Left colon (tissue), 2 donors: ENCODE measurements at places on chromosomes 3 and 15. TPM values are rescaled to one million over a fixed set of nuclear protein-coding genes. Genes with fewer than 3 reads are reported as not detected.
A peak's percentile ranks its signal among the peaks of the same experiment; 100 is the strongest.

SERINC4 gene
- 0.12 TPM for total RNA-seq

PAK6 gene
- total RNA-seq = 3.2 TPM

TMEM266 gene
- not detected for total RNA-seq

EFCC1 gene
- 3.7 TPM for total RNA-seq

ADAMTS7 gene
- 0.92 TPM for total RNA-seq

DNA sequence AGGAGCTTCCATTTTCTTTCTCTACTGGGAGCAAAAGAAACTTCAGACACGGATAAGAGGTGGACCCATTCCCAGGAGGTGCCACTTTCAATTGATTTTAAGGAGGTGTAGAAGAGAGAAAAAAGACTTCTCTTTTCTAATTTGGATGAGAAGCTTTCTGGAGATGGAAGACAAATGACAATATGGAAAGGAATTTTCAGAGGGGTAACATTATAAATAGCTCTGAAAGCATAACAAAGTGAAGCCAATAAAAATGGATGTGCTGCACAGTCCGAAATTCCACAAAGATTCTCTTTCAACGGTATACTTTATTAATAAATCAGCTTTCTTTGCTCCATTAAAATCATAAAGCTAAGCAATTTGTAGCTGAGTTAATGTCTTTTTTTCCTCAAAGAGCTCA lies 607.2 kb upstream of the MDFIC2 start:
- no peak for DNase-seq

- DNase-seq = no peak
Measured at GRCh38 chr3:171176244-171176933, 149.9 kb upstream of the SLC2A2 start.

DNA sequence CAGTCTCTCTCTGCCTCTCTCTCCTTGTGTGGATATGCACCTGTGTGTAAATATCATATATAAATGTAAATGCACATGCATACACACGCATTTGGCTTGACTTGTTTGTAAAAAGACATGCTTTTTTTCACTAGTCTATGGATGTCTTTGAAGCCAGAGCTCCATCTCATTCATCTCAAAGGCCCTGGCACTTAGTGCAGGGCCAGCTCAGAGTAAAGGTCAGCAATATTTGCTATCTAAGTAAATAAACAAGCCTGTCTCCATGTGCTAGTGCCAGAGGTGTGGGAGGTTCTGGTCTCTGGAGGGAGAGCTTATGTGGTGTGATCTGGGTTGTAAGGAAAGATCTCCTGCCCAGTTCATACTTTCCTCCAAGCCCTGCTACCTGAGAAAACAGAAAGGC lies 5.6 kb downstream of the CLSTN2 start:
- DNase-seq = no peak

DNA sequence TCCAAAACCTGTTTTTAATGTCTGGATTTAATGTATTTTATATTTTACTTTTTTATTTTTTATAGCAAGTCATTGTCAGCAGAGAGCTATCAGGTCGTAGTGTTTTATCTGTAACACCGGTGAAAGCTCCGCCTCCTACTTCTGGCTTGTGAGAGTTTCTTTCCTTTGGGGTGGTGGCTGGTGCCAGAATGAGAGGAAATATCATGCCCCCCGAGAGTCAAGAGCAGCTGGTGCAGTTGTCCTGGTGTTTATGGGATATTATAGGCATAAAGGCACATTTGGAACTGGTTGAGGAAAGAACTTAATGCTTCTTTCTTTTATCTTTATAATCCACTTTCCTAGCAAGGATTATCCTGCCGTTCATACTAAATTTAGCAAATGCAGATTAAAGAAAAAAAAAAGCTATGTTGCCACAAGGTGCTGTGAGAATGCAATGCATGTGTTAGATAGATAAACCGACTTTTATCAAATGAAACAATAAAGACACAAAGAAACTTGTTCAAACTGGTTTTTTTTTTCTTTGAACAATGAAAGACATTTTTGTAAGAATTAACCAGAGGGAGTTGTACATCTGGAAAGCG lies 260.1 kb upstream of the PLSCR5 start:
- no peak for DNase-seq

GRCh38 chr15:101808201-101808600 lies 3.8 kb upstream of the OR4F15 start:
- no peak for DNase-seq

GRCh38 chr3:32700244-32700643 lies 15.3 kb downstream of the CNOT10 start:
- no peak for DNase-seq

GRCh38 chr15:90680371-90680935 lies 36.7 kb upstream of the BLM start:
- DNase-seq = no peak

DNA sequence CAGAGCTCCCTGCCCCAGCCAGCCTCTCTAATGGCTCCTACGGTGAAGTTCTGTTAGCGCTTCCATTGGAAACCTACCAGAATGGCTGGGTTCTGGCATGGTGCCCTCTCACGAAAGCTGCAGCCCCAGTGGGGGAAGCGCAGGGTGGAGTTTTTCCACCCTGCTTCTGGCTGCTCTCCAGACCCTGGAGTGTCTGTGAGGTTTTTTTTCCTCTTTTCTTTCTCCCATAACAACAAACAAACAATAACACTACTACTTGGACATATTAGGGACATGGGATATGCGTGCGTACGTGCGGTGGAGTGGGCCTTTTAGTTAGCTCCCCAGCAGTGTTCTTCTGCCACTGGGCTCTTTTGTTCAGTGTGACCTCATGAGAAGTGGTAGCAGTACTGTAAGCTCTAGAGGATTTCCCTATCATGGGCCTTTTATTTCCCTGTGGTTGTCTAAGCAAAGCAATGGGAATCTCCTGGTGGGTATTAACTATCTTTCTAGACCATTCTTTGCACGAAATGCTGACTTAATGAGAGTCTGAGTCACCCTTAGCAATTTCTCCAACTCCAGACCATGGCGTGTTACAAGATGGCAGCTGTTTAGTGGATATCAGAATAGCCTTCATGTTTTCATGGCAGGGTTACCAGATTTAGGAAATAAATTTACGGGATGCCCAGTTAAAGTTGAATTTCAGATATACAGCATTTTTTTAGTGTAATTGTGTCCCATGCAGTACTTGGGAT lies 161.9 kb downstream of the FNDC3B start:
- DNase-seq = peak; percentile 68

- DNase-seq = no peak
Measured at GRCh38 chr15:80790236-80790635, 11.1 kb downstream of the CEMIP start.

GRCh38 chr15:60735559-60736047 lies 256.7 kb upstream of the ICE2 start:
- no peak for DNase-seq

DNA sequence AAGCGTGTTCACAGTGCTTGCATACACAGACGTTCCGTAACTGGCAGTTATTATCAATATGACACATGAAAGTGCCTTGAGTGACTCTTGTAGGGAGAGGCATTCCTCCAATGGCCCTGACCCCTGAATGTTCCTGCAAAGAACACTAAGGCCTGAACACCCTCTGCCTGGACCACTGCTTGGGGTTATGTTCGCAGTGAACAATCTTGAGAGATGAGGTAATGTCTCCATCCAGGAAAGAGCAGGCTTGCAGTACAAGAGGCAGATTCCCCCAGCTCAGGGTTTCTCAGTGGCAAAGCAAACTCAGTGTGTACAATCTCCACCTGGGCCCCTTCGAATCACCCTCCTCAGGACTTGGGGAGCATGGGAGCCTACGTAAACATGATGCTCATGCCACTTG lies 324.6 kb downstream of the MAGI1 start:
- no peak for DNase-seq

DNA sequence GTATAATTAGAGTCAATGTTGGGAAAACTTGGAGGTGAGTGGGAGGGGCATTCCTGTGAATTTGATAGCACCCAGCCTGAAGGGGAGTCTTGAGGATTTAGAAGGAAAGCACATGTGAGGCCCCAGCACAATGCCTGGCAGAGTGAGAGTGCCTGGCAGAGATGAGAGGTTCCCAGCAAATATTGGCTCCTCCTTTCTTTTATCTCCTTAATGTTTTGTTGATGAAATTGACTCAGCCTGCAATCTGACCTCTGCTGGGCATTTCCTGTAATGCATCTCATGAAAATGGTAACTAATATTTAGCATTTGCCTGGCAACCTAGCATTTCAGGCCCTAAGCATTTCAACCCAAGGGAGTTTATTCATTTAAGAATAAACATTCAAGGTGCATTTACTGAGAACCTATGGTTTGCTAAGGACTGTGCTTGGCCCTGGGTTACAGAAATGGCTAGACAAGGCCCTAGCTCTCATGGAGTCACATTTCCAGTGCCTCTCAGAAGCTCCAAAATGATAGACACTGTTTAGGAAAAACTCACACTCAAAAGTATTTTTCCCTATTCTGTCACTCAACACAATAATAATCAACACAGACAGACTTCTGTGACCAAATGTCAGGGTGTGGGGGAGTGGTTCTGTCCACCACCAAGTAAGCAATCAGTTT lies 19.0 kb downstream of the PDHB start:
- no peak for DNase-seq

- no peak for DNase-seq
Measured at GRCh38 chr3:173750095-173750494, 352.6 kb downstream of the NLGN1 start.

- no peak for DNase-seq
Measured at GRCh38 chr3:154872696-154873095, 207.4 kb upstream of the MME start.

DNA sequence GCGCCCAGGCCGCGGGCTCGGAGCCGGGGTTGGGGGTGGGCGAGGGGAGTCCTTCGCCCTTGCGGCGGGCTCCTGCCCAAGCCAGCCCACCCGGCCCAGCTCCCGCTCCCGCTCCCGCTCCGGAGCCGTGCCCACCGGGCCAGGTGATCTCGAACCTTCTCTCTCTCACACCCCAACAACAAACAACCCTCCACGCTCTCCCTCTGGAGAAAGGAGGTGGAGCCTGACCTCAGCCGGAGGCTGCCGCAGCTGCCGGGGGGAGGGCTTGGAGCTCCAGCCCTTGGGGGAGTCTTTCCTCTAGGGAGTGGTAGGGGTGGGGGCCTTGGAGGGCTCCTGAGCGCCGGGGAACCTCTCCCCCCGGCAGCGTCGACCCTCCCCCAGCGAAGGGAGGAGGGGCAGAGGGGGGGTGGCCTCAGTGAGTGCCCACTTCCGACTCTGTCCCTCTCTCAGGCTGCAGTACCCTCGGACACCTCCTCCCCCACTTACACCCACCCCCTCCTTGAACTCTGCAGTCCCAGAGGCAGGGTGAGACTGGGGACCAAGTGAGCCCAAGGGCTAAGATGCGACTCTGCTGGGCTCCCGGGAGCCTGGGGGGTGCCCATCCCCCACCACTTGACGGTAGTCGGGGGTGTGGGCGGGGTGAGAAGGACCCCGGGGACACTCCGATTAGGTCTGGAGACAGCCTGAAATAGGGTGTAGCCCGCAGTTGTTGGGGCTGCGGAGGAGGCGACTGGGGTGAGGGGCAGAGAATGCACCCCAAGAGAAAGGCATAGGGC lies 4.4 kb upstream of the BAHD1 start:
- DNase-seq = peak; percentile 60

GRCh38 chr15:74604983-74605794 lies 10.4 kb upstream of the CLK3 start:
- no peak for DNase-seq

GRCh38 chr15:71290881-71291635 lies 175.8 kb downstream of the THSD4 start:
- no peak for DNase-seq

GRCh38 chr3:126567696-126568438 lies 9.1 kb upstream of the C3orf22 start:
- DNase-seq = no peak

- DNase-seq = no peak
Measured at GRCh38 chr15:97425596-97425995, 534.9 kb upstream of the ARRDC4 start.

DNA sequence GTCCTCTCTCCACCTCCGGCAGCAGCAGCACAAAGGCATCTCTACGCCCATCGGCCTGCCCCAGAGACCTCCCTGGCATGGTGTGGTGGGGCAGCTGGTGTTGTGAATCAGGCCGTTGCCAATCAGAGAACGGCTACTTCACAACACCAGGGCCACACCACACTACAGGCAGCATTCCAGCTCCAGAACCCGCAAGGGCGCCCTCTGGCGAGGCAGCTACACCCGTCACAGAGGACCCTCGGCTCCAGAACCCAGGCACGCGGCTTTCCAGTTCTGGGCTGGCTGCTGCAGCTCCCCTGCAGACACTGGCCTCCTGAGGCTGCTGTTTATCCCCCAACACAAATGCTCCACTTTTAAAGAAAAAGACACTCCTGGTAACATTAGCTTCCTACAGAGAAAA lies 127.5 kb upstream of the TOPAZ1 start:
- DNase-seq = no peak

DNA sequence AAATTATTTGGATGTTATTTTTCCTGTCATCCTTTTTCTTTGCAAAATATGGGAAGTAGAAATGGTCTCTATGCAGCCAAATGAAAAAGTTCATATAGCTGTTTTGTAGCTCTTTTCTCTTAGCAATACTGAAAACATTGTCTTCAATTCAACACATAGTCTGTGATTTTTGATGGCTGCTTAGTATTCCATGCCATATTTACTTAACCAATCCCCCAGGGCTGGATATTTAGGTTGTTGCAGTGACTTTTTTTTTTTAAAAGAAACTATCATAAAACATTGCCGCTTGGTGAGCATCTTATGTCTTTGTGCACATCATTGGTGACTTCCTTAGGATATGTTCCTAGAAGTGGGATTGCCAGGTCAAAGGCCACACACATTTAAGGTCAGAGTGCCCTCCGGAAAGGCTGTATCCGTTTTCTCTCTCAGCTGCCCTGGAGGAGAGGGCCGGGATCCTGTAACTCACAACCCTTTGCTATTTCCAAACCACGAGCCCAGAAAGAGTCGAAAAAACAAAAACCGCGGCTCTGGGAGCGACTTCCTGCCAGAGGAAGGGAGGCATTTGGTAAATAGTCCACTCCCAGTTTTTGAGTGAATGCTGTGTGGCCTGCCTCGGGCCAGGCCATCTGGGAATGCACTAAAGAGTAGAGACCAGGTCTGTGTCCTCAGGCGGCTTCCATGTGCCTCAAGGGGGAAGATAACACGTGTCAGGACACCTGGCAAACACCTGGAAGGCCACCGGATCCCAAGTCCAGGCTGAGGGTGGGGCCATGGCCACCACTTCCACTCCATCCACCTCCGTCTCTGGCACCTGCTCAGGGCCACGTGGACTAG lies 41.9 kb downstream of the SMAD6 start:
- no peak for DNase-seq

DNA sequence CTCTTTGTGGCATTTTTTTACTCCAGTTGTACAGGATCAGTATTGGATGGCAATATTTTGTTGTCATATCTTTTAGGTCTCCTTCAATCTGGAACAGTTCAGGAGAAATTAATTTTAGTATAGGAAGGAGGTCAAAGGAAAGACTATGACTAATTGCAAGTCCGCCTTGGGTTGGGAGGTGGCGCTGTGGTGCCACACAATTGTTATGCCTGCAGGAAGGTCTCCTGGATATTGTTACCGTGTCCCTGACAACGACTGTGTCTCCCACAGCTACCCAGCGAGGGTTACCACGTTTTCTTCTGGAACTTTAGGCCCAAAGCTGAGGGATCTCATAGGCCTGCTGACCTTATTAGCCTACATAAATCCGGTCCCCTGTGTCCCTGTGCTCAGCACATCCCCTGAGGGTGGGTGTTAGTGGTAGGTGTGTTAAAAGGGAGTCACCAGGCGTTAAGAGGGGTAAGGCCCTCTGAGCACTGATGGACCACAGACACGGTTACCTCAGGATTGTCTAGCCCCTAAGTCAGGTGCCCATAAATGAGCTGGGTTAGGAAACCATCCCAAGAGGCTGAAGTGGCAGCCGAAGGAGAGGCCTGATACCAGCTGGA lies 31.5 kb downstream of the KCNAB1 start:
- peak; percentile 56 for DNase-seq
